Aorta (tissue), 5 donors: ENCODE measurements at places on chromosomes 4 and X. TPM values are rescaled to one million over a fixed set of nuclear protein-coding genes. Genes with fewer than 3 reads are reported as not detected.

The VGLL1 gene
- total RNA-seq, result not detected

The SRPX2 gene
- 48.2 TPM for total RNA-seq

The GLRA2 gene
- not detected for total RNA-seq

The GYPE gene
- total RNA-seq, result 4.0 TPM

The COX7B2 gene
- not detected for total RNA-seq

The TBCK gene
- 46.8 TPM for total RNA-seq

The FGD1 gene
- total RNA-seq, result 12.5 TPM

The TBC1D19 gene
- 9.1 TPM for total RNA-seq

The AMBN gene
- not detected for total RNA-seq

The NAT8L gene
- 0.23 TPM for total RNA-seq

The COL4A6 gene
- total RNA-seq, result 2.7 TPM

The CITED1 gene
- total RNA-seq, result not detected

The MAOB gene
- total RNA-seq, result 44.7 TPM

The TRMT10A gene
- 3.3 TPM for total RNA-seq

The PTTG2 gene
- 4.1 TPM for total RNA-seq

The ZC4H2 gene
- total RNA-seq, result 10.4 TPM

The DHX15 gene
- total RNA-seq, result 113 TPM

The KIT gene
- 9.6 TPM for total RNA-seq

The HMX1 gene
- total RNA-seq, result not detected

The CYSLTR1 gene
- 3.0 TPM for total RNA-seq

The TNMD gene
- 0.36 TPM for total RNA-seq

The ZNF595 gene
- 25.4 TPM for total RNA-seq

The CDKL2 gene
- total RNA-seq, result 2.8 TPM

The TMEM156 gene
- 0.52 TPM for total RNA-seq

The PALLD gene
- total RNA-seq, result 352 TPM

The CSAG3 gene
- not detected for total RNA-seq

The SLC7A11 gene
- total RNA-seq, result 0.81 TPM

The SRPX gene
- total RNA-seq, result 74.8 TPM

The ATP2B3 gene
- total RNA-seq, result 0.27 TPM

The TBC1D9 gene
- 18.5 TPM for total RNA-seq

The FDCSP gene
- not detected for total RNA-seq

The MBNL3 gene
- 6.0 TPM for total RNA-seq

The GPRASP1 gene
- total RNA-seq, result 19.9 TPM

The HERC6 gene
- total RNA-seq, result 9.5 TPM

The MUC7 gene
- total RNA-seq, result not detected

The ADH6 gene
- total RNA-seq, result 0.26 TPM

The ABCG2 gene
- 3.5 TPM for total RNA-seq

The CT55 gene
- not detected for total RNA-seq

The TMEM255A gene
- 4.3 TPM for total RNA-seq
